ENCODE measurements at places on chromosomes 4 and X.

- no peak for DNase-seq
These were observed 406.4 kb downstream of the FAM47A start for GRCh38 chrX:33725535-33726210.

DNA sequence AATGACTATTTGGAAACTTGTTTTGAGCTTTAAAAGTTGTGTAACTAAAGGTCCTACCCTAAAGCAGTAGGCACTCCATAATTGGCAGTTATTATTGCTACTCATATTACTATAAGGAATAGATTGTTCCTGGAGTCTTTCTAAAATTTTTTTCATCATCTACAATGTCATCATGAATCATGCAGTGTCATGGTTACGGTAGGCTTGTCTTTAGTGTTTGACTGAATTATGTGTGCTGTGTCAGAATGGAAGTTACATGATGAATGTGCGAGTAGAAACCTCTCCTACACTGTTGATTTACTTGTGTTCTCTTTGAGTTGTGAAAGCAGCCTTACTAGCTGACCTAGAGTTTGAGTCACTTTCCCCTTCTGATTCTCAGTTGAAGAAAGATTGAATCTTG lies 1099.9 kb downstream of the RAPGEF2 start:
- no peak for DNase-seq

DNA sequence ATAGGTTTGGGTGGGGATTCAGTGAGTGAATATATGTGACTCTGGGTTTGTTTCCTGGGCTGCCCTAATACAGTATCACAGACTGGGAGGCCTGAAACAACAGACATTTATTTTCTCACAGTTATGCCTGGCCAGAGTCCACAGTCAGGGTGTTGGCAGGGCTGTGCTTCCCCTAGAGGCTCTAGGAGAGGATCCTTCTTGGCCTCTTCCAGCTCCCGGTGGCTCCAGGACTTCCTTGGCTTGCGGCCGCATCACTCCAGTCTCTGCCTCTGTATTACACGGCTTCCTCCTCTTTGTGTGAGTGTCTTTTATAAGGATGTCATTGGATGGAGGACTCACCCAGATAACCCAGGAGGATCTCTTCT lies 5.2 kb upstream of the JAKMIP1 start:
- no peak for DNase-seq

DNA sequence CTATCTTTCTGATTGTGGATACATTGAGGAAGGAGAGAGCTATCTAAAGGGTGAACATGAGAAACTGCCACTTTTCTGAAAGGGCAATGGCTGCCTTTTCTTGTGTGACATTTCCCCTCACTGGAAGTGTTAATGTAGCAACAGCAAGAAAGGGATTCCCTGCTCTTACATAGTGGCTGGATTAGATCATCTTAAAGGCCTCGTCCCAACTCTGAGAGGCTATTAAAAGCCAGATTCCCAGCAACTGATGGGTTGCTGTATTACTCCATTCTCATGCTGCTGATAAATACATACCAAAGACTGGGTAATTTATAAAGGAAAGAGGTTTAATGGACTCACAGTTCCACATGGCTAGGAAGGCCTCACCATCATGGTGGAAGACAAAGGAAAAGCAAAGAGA lies 33.7 kb upstream of the ADH7 start:
- no peak for DNase-seq

GRCh38 chr4:165723051-165723795 lies 149.8 kb upstream of the TLL1 start:
- no peak for DNase-seq

DNA sequence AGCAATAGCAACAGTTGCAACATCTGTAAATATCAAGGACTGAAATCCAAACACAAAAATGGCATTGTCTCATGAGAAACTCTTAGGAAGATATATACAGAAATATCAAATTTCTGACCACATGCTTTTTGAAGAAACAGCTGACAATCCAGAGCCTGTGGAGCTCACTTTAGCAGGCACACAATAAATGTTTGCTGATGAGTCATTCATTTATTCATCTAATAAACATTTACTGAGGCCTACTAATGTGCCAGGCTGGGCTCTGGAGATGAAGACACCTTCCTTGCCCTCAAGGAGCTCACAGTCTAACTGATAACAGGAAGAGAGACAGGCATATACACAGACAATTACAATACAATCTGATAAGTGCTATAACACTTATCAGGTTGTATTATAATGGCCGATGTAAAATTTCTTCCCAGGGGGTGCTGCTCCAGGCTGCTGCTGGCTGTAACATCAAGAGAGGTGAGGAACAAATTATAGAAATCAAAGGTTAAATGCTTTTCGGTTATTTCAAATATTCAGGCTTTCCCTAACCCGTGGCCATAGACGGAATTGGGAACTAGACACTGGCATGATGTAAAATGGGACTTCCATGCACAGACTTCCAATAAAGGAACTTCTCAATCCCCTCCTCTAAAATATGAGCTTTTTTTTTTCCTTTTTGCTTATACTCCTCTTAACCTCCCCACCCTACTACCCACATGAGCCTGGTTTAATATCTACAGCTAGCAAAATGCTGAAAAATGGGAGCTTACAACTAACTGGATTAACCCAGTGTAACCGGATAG lies 16.8 kb upstream of the ZCCHC13 start:
- no peak for DNase-seq

GRCh38 chrX:120672389-120672788 lies 42.5 kb upstream of the C1GALT1C1 start:
- DNase-seq: no peak

GRCh38 chr4:119692001-119692400 lies 63.4 kb upstream of the PDE5A start:
- DNase-seq: no peak

GRCh38 chrX:50905334-50905733 lies 5.2 kb upstream of the BMP15 start:
- DNase-seq: peak; percentile 3

- DNase-seq: no peak
These were observed 333.9 kb upstream of the FSTL5 start for GRCh38 chr4:162497564-162498167.

DNA sequence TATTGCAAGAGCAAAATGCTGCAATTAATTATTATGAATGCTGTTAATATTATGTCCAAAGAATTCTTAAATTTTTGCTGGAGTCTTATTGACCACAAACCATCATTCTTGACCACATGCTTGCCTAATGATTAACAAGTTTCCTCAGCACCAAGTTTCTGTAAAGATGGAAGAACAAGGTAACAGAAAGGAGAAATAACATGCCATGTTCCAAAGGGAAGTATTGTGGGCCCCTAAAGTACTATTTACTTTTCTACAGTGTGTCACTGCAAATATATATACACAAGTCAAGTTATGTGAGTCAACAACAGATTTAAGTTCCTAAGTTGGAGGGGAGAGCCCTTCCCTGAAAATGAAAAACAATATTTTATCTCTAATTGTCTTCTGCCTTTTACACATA lies 20.6 kb downstream of the FAM47E start:
- no peak for DNase-seq

DNA sequence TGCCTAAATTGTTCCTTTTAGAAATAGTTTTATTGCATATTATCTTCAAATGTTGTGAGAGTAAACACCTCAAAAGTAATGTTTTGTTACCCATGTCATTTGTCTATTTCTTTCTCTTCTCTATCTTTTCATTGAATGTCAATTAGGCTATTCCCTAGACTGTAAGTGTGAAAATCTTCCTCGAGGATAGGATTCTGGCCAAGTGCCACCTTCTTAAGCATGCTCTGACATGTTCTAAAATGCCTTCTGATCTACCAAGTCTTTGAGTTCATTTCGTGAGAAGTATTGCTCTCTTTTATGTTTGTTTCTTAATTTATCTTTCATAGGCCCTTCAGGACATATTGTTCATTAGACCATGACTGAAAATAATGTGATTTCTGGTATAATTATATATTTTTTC lies 44.1 kb upstream of the TLL1 start:
- no peak for DNase-seq

- DNase-seq: no peak
These were observed 208.8 kb downstream of the OR13H1 start for GRCh38 chrX:131752493-131753198.

DNA sequence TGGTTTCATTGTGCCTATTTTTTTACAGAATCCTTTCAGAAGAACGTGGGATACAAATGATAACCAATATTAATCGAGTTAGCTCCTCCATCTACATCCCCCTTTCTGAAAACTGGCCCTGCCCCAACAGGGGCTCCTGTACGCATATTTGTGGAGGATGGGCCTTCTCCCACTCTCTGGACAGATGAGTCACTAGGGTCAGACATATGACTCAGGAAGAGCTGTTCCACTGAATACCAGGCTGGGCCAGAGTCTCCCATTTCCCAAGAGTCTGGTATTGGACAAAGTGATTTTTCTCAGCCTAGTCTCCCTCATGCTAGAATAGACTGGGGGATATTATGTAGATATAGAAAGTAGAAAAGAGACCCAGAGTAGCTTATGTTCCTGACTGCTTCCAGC lies 142.4 kb downstream of the TSPAN5 start:
- no peak for DNase-seq

DNA sequence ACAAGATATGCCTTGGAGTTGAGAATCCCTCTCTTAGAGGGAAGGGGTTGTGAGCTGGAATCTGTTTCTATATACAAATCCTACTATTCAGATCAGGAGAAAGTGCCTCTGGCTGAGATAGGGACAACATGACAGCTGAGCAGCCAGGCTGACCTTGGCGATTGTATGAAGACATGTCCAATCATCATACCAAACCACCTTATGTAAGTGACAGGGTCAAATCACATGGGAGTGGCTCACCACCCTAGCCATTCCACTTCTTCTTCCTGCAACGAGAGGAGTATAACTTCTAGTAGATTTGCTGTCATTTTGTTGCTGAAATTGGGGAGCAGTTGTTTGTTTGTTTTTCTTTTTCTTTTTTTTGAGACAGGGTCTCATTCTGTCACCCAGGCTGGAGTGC lies 48.3 kb upstream of the TMEM150C start:
- no peak for DNase-seq

DNA sequence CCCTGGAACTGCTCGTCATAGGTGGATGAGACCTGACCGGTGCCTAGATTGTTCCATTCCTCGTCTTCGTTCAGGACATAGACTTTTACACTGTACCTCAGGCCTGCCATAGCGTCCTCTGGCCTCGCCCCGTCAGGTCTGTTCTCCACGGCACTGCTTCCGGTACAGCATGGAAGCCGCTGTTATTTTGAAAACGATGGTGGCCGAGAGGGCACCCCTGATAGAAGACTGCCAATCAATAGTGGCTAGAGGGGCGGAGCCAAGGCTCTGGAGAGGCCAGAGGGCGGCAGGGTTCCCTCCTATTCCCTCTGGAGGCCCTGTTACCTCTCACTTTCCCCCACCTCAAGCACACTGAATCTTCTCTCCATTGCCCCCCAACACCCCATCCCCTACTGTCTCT lies at the start of gene PPP4R3C:
TSS of gene PPP4R3C (minus strand) at position 155 of the 400 bp plus-strand sequence. CDS start at position 110, 45 bp downstream.
- DNase-seq: no peak

DNA sequence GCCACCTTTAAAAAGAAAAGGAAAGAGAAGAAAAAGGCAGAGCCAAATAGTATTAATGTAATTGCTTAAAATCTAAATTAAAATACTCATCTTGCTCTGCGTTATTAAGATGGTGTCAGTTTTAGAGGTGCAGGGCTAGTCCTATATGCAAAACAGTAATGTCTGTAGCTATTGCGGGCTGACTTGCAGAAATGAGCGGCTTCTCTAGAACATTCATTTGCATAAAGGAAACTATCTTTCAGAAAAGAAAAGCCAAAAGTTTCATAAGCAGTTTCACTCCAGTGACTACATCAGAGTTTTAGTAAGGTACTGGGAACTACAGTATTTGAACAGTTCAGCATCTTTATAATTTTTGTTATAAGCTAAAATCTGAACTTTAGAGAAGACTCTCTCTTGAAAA lies 6.0 kb downstream of the SMAD1 start:
- DNase-seq: peak; percentile 10

DNA sequence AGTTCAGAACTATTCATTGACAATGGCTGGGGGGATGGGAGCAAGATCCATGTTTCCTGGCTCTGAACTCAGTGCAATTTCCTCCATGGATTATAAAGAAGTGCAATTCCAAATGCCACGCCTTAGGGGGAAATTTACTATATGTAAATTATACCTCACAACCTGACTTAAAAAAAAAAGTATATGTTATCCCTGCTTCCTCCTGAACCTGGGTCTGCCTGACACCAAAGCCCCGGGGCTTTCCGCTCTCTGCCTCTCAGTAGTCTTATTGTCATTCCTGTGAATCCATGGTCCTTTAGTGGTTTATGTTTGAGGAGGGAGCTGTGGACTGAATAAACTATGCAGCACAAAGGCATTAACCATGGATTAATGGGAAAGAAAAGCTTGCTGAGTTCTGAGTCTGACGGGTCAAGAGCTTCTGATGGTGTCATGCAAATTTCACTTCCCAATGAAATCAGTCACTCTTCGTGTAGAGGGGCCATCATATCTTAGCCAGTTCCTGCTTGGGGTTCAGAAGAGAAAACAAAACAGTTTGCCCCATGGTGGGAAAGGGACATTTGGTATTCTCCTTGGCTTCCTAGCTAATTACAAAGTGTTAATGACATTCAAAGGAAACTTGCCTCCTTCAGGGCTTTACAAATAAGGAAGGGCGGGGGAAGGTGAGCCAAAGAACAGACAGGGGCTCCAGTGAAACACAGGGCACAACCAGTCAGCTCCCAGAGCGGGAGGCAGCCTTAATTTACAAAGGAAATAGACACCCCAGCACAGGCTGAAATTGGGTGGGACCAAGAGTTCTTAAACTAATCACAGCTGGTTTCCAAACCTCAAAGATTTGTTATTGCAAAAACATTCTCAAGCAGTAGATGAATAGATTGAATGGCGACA lies 14.3 kb downstream of the FAM9C start:
- DNase-seq: no peak

GRCh38 chr4:158949099-158949498 lies 153.8 kb upstream of the RAPGEF2 start:
- no peak for DNase-seq

DNA sequence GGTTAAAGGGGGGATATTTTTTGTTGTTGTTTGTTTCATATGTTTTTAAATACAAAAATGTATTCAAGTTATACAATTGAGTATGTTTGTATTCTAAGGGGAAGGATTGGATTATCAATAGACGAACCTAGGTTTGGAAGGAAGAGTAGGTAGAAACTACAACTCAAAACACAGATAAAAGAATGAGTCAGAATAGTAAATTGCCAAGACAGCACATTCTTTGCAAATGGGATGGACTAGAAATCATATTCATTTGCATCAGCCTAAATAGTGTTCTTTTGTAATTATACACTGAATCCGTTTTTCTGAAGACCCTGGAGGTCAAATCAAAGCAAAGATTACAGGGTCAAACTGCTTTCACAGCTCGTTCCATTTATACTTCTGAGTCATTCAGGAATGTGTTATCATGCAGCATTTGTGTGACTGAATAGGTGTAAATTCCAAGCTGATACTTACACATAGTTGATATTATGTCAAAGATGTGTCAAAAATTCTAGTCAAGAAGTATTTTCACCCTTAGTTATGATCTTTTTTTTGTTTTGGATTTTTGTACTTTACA lies 273.3 kb upstream of the FAT4 start:
- no peak for DNase-seq

DNA sequence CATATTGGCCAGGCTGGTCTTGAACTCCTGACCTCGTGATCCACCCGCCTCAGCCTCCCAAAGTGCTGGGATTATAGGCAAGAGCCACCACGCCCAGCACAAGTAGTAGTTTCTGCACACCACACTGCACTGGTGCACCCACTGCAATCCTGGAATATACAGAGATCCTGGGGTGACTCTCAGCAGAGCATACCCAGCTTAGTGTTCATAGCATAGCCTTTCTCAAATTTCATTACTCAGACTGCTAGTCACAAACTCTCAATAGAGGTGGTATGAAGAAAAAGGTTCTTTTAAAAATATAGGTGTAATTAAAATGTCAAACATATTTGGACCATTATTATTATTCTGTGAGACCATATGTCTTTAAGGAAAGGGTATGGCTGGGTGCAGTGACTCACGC lies 6.2 kb upstream of the ARHGAP10 start:
- DNase-seq: no peak

Measured in activated CD4-positive, alpha-beta T cell treated with anti-CD3 and anti-CD28 coated beads, Interleukin-2, amount 50 U/mL, for 48 hours (primary cell).